T-helper 2 cell treated with Interferon-gamma antibody and Interleukin-4, amounts not matched to agents 100 ng/mL and 5 ng/mL, for 36 hours (primary cell): ENCODE measurements at places on chromosomes 3 and 15. TPM values are rescaled to one million over a fixed set of nuclear protein-coding genes. Genes with fewer than 3 reads are reported as not detected.

The FES gene
- total RNA-seq: 25.8 and 28.8 TPM in 2 replicates

The ZNF620 gene
- total RNA-seq: 6.5 and 6.9 TPM in 2 replicates

The ST3GAL6 gene
- not detected in 2 replicates for total RNA-seq

The LXN gene
- 12.1 and 13.5 TPM in 2 replicates for total RNA-seq

The C3orf22 gene
- total RNA-seq: not detected in 2 replicates

The ABHD14A gene
- total RNA-seq: 11.2 and 16.9 TPM in 2 replicates

The ALDH1A2 gene
- total RNA-seq: 0.32 TPM in 1 of 2 replicates, not detected in the other

The TMEM212 gene
- total RNA-seq: not detected in 2 replicates

The SLC51A gene
- total RNA-seq: not detected in 2 replicates

The RYR3 gene
- not detected in 2 replicates for total RNA-seq

The CCDC66 gene
- 40.5 and 41.6 TPM in 2 replicates for total RNA-seq

The GP9 gene
- not detected in 2 replicates for total RNA-seq

The BFSP2 gene
- 0.36 and 1.0 TPM in 2 replicates for total RNA-seq

The ZDHHC23 gene
- 3.2 and 4.0 TPM in 2 replicates for total RNA-seq

The TRPM1 gene
- not detected in 2 replicates for total RNA-seq

The CISH gene
- 385 and 386 TPM in 2 replicates for total RNA-seq

The MYO5A gene
- total RNA-seq: 30.8 and 31.4 TPM in 2 replicates

The SLC12A1 gene
- total RNA-seq: not detected in 2 replicates

The TNNC1 gene
- total RNA-seq: 0.23 and 0.27 TPM in 2 replicates

The GOLGA8Q gene
- 3.0 and 8.8 TPM in 2 replicates for total RNA-seq

The IQCH gene
- 0.93 and 1.1 TPM in 2 replicates for total RNA-seq

The GOLGA8T gene
- total RNA-seq: 0.14 TPM in 1 of 2 replicates, not detected in the other

The ECE2 gene
- not detected in 2 replicates for total RNA-seq

The MEIS2 gene
- total RNA-seq: 0.23 TPM in 1 of 2 replicates, not detected in the other

The SNX22 gene
- 0.36 and 0.59 TPM in 2 replicates for total RNA-seq

The AKAP13 gene
- 146 and 149 TPM in 2 replicates for total RNA-seq

The KLF15 gene
- not detected in 2 replicates for total RNA-seq

The GRAMD2A gene
- 0.09 TPM in 1 of 2 replicates, not detected in the other for total RNA-seq

The MAPK6 gene
- 38.0 and 38.6 TPM in 2 replicates for total RNA-seq

The RASGRP1 gene
- 115 and 116 TPM in 2 replicates for total RNA-seq

The LTK gene
- total RNA-seq: 1.4 and 1.7 TPM in 2 replicates

The LAMB2 gene
- total RNA-seq: not detected in 2 replicates

The EEFSEC gene
- 18.2 and 19.8 TPM in 2 replicates for total RNA-seq

The RUVBL1 gene
- total RNA-seq: 72.1 and 79.1 TPM in 2 replicates

The EIF5A2 gene
- total RNA-seq: 16.2 and 16.3 TPM in 2 replicates

The CLDN1 gene
- total RNA-seq: 0.39 TPM in 2 replicates

The PRICKLE2 gene
- total RNA-seq: not detected in 2 replicates

The PTX3 gene
- total RNA-seq: 0.11 TPM in 1 of 2 replicates, not detected in the other

The FAM3D gene
- total RNA-seq: not detected in 2 replicates

The THBS1 gene
- total RNA-seq: 0.34 and 0.59 TPM in 2 replicates

The ATP13A5 gene
- total RNA-seq: not detected in 2 replicates

The GOLGA8J gene
- 0.45 TPM in 1 of 2 replicates, not detected in the other for total RNA-seq

The GOLGB1 gene
- total RNA-seq: 33.2 and 34.5 TPM in 2 replicates

The SYNPR gene
- total RNA-seq: not detected in 2 replicates

The CPNE9 gene
- 0.20 and 0.36 TPM in 2 replicates for total RNA-seq

The CAMP gene
- total RNA-seq: not detected in 2 replicates

The CCR2 gene
- total RNA-seq: 19.8 and 19.9 TPM in 2 replicates

The ZPLD1 gene
- not detected in 2 replicates for total RNA-seq
